ENCODE measurements at places on chromosomes 5 and 9.

DNA sequence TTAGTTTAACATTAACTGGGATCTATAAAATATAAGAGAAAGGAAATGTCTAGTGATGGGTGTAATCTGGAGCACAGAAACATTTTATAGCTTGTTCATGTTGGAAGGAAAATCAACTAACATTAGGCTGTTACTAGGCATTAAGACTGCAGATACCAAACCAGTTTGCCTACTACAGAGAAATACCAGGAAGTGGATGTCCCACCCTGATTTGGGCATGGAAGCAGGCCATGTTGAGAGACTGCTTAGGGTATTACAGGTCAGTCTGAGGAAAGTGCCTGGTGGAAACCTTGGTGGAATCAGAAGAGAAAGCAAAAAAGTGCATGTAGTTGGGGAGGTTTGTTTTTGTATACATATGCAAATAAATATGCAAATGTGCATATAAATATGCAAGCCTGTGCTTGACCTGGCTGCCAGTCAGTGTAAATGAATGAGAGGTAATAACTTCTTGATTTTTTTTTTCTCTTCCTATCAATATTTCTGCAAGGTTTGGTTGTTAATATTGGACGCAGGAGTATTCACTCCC, 9.6 kb upstream of the CCDC112 start:
- no peak for DNase-seq

- DNase-seq: no peak
Measured at GRCh38 chr5:131992370-131992769, 19.1 kb downstream of the ACSL6 start.

GRCh38 chr5:74624931-74625505, 15.5 kb downstream of the ENC1 start:
- no peak for DNase-seq

DNA sequence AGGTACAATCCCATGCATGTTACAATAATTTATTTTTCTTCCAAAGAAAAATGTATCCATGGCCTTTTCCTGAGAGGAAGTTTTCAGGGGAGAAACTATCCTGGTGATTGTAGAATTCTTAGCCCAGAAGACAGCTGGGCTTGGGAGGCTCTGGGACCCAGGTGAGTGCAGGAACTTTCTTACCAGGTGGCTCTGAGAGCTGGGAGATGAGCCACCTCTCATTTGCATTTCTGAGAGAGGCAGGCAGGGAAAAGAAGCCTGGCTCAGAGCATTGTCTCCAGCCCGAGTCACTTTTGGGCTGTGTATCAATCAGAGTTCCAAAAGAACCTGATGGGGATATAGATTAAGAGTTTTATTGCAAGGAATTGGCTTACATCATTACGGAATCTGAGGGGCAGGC, 52.7 kb downstream of the ALG2 start:
- no peak for DNase-seq

DNA sequence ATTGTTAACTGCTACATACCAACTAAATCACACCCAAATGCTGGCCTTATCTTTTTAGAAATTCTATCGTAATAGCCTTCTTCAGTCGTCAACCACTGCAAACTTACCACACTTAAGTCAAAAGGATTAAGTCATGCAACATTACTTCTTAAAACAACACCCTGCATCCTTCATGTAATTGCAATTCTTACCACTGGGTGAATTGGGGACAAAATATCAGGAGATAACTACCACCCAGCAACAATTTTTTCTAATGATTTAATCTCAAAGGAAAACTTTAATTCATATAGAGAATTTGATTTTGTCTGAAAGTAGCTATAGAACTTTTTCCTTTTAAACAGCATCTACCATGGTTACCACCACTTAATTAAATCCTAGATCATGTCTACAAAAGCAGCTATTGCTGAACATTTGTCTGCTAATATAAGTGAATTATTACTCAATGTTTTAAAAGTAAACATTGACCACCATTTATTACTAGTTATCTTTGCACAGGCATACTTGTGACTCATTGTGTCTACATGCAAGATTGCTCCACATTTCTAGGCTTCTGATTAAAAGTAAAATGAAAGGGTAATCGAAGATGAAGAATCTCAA, 10.5 kb downstream of the MLLT3 start:
- no peak for DNase-seq

All from activated naive CD4-positive, alpha-beta T cell treated with anti-CD3 and anti-CD28 coated beads, Interleukin-2, amount 50 U/mL, for 16 hours (primary cell).